ENCODE measurements at places on chromosomes 1 and 21. TPM values are rescaled to one million over a fixed set of nuclear protein-coding genes. Genes with fewer than 3 reads are reported as not detected.

DNA sequence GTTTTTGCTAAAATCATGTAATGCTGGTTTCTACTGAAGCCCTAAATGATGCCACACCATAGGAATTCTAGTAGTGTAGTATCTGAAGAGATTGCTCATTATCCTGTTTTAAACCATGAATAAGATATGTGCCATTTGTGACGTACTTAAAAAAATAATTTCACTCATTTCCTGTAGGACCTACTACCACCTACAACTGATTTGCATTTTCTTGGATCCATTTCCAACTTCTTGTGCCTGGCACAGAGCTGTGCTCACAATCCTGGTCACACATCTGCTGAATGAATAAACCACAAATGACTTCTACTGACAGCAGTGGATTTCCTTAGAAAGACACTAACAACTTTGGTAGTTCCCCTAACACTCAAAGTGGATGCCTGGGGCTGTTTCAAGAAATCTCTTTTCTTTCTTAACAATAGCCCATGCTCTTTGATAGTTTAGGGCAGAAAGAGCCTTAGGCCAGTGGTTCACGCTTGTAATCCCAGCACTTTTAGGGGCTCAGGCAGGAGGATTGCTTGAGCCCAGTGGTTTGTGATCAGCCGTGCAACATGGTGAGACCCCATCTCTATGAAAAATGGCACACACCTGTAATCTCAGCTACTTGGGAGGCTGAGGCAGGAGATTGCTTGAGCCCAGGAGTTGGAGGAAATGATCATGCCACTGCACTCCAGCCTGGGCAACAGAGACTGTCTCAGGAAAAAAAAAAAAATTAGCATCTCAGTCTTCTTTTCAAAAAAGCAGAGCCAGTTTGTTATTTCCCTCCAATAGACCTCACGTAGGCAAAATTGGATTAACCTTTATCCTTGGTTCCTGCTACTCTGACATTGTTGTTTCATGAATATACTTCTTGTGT, 13.0 kb upstream of the BATF3 start:
- H3K27me3 ChIP-seq, result peaks cover 20% of the 10 kb centered on the region
- H3K4me3 ChIP-seq, result no peak overlapping the region
- no peak for DNase-seq
- H3K4me1 ChIP-seq, result no peaks in the 10 kb centered on the region
- no peaks in the 10 kb centered on the region for H3K36me3 ChIP-seq

DNA sequence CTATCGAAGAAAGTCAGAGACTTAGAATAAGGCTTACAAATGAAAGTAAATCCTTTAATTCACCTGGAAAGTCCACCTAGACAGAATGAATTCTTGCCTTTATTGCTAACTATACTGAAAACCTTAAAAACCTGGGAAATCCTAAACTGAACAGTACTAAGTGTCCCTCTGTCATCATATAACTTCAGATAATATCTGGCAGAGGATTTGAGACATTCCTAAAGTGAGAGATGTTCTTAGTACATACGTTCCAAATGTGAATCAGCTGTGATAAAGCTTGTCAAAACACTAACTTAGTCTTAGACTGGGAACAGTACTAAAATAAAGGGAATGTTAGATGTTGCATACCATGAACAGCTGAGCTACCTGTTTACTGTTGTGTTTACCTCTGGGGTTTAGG, 121.7 kb downstream of the TNFSF18 start:
- no peaks in the 10 kb centered on the region for H3K36me3 ChIP-seq
- H3K27ac ChIP-seq, result no peak overlapping the region
- DNase-seq, result no peak
- no peaks in the 10 kb centered on the region for H3K27me3 ChIP-seq
- no peak overlapping the region for H3K4me3 ChIP-seq
- peaks cover 19% of the 10 kb centered on the region for H3K4me1 ChIP-seq

- no peaks in the 10 kb centered on the region for H3K27me3 ChIP-seq
- no peaks in the 10 kb centered on the region for H3K36me3 ChIP-seq
- peak overlapping the region; percentile 29 for H3K4me3 ChIP-seq
- DNase-seq, result no peak
These were observed 3.4 kb downstream of the RERE start for GRCh38 chr1:8813991-8814390.

DNA sequence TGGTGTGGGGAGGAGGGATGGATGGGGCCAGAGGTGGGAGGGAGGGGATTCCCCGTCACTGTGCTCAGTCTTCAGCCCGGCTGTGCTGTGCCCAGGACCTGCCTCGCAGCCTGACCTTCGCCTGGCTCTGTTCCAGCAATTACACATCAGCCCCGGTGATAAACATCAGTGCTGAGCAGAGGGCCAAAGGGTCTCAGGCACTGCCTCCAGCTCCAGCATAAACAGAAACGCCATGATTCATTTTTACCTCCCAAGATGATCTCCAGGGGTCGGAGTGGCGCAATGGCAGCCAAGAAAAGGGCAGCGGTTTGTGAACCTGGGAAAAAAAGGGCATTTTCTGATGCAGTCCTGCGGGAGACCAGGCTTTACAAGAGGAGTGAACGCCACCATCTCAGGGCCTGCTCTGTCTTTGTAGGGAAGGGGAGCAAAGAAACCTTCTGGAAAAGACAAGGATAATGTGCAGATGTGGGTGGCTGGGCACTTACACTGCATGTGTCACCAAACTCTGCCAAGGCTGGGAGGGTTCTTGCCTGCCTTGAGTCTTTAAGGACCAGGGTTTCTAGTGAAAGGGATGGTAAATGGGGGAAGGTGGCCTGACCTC, 28.1 kb downstream of the SHISA4 start:
- H3K27me3 ChIP-seq, result peaks cover 29% of the 10 kb centered on the region
- DNase-seq, result peak; percentile 36
- H3K27ac ChIP-seq, result no peak overlapping the region
- H3K4me3 ChIP-seq, result peak overlapping the region; percentile 47
- peaks cover 14% of the 10 kb centered on the region for H3K4me1 ChIP-seq
- H3K36me3 ChIP-seq, result no peaks in the 10 kb centered on the region

DNA sequence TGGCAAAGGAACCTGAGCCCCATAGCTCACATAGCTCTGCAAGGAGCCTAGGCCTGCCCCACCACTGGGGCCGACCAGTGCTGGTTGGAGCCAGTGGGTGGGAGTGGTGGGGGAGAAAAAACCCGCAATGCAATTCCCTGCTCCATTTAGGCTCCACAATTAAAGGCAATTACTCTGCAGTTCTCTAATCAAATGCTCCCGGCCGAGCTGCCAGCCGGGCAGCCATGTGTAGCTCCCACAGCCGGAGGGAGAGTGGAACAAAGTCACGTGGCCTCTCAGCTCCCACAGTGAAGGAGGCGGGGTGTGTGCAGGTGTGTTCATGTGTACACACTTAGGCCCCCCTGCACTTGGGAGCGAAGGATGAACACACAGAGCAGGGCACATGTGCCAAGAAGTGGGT, 81.6 kb downstream of the KIRREL1 start:
- no peaks in the 10 kb centered on the region for H3K36me3 ChIP-seq
- H3K27ac ChIP-seq, result no peak overlapping the region
- H3K4me3 ChIP-seq, result no peak overlapping the region
- no peak for DNase-seq

DNA sequence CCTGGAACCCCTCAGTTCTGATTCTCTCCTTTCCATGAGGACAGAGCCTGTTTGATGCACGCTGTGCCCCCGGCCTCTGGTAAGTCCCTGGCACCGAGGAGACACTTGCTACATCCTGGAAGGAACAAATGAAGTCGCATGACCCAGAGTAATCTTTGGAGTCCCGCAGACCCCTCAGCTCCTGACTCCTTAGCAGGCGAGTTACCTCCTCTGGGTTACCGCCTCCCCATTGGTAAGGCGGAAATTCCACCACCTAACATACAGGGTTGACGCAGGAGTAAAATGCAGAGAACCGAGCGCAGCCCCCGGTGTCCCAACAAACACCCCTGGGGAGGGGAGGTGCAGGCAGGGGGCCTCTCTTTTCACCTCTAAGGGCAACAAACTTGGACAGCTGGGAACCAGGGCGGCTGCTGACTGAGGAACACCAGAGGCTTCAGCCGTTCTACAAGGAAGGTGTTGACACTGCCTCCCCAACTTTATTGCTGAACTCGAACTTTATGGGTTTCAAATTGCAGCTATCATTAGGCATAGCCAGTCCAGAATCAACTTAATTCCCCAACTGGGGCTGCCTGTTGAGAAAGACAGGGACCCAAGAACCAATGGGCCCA, 115.3 kb upstream of the IFFO2 start:
- H3K4me1 ChIP-seq, result peaks cover 43% of the 10 kb centered on the region
- H3K4me3 ChIP-seq, result no peak overlapping the region
- DNase-seq, result no peak
- no peak overlapping the region for H3K27ac ChIP-seq
- no peaks in the 10 kb centered on the region for H3K27me3 ChIP-seq

DNA sequence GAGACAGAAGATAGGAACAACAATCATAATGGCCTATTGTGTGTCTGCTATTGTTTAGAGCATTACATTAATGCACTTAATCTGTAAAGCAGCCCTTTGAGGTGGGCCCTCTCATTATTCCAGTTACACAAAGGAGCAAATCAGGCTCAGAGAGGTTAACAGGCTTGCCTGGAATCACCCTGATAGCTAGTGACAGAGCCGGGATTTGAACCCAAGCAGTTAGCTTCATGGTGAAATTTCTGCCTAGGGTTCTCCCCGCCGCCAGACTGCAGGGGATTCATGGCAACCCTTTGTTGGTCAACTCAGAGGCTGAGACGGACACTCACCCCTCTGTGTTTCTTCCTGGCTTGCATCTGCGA, 7.1 kb downstream of the HEYL start:
- no peaks in the 10 kb centered on the region for H3K36me3 ChIP-seq
- H3K4me3 ChIP-seq, result no peak overlapping the region
- H3K27me3 ChIP-seq, result peaks cover 1% of the 10 kb centered on the region
- no peak for DNase-seq

GRCh38 chr1:74205266-74205665, 7.2 kb downstream of the FPGT start:
- H3K27me3 ChIP-seq, result no peaks in the 10 kb centered on the region
- H3K36me3 ChIP-seq, result no peaks in the 10 kb centered on the region
- no peak overlapping the region for H3K27ac ChIP-seq
- DNase-seq, result no peak

GRCh38 chr1:20174937-20175666, 10.8 kb upstream of the UBXN10 start:
- H3K4me1 ChIP-seq, result no peaks in the 10 kb centered on the region

GRCh38 chr21:26732432-26733221, 112.6 kb downstream of the ADAMTS1 start:
- no peaks in the 10 kb centered on the region for H3K27me3 ChIP-seq
- no peak overlapping the region for H3K4me3 ChIP-seq
- no peaks in the 10 kb centered on the region for H3K36me3 ChIP-seq
- peak; percentile 6 for DNase-seq
- no peaks in the 10 kb centered on the region for H3K4me1 ChIP-seq

- H3K4me3 ChIP-seq, result no peak overlapping the region
- H3K27ac ChIP-seq, result no peak overlapping the region
- no peaks in the 10 kb centered on the region for H3K36me3 ChIP-seq
- DNase-seq, result no peak
- H3K27me3 ChIP-seq, result peaks cover 44% of the 10 kb centered on the region
These were observed 58.4 kb downstream of the KLHDC7A start for GRCh38 chr1:18539171-18539570.

- no peaks in the 10 kb centered on the region for H3K36me3 ChIP-seq
- H3K27ac ChIP-seq, result no peak overlapping the region
- DNase-seq, result no peak
- H3K4me1 ChIP-seq, result no peaks in the 10 kb centered on the region
These were observed 54.0 kb downstream of the LACTBL1 start for GRCh38 chr1:22918644-22919043.

DNA sequence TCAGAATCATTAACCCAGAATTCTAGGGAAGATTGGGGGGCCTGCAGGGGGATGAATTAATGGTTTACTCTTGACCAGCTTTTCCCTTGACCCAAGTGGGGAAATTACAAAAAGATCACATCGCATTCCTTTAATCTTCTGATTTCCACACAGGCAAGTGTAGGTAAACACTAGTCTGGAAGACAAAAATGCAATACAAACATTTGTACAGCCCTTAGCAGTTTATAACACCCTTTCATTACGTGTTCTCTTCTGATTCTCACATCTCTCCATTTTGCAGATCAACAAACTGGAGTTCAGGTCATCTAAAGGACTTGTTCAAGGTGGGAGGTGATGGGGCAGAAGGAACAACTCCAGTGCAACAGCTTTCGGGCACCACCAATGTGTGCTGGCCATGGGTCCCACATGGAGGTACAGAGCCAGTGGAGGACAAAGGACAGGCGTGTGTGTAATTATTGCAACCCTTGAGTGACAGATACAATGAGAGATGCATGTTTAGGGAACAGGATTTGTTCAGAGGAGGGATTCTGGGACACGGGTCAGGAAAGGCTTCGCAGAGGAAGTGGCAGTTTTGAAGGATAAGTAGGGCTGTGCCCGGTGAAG, 20.4 kb downstream of the ATF3 start:
- H3K4me1 ChIP-seq, result peaks cover 28% of the 10 kb centered on the region
- H3K27ac ChIP-seq, result no peak overlapping the region
- no peaks in the 10 kb centered on the region for H3K36me3 ChIP-seq

DNA sequence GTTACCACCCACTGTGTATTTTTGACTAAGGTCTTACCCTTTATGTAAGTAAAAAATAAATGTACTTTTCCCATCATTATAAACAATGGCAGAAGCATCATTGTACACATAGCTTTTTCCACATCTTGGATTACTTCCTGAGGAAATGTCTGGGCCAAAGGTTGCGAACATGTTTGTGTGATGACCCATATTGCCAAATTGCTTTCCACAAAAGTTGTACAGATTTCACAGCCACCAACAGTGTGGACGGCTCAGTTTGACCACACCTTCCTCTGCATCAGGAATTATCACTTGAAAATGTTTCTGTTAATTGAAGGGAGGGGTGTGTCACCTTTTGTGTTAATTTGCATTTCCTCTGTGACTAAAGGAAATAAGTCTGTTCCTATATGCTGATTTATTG, 25.7 kb downstream of the AKNAD1 start:
- H3K36me3 ChIP-seq, result no peaks in the 10 kb centered on the region
- peaks cover 35% of the 10 kb centered on the region for H3K4me1 ChIP-seq
- 0 out of 3 replicates have a peak, but pooled peaks cover 6% of the 10 kb centered on the region for H3K27me3 ChIP-seq
- no peak overlapping the region for H3K4me3 ChIP-seq

- H3K27me3 ChIP-seq, result no peaks in the 10 kb centered on the region
- peaks cover 45% of the 10 kb centered on the region for H3K4me1 ChIP-seq
- no peak for DNase-seq
- no peak overlapping the region for H3K27ac ChIP-seq
These were observed 2.9 kb downstream of the WDR26 start for GRCh38 chr1:224431726-224432125.

DNA sequence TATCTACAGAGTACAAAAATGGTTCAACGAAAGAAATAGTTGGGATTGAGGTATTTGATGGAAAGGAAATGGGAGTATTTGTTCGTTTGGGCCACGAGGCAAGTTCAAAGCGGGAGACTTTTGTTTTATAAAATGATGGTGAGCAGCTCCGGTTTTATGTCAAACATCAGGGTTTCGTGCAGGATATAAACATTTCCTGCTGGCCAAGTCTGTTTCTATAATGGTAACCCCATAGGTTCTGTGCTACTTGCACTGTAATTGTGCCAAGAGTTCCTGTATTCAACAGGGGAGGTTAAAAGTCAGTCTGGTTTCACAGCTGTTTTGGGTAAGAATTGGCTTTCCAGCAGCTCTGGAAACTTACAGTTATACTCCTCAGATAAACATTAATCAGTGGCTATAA, 290.3 kb upstream of the NRIP1 start:
- no peak overlapping the region for H3K4me3 ChIP-seq
- no peak for DNase-seq
- no peaks in the 10 kb centered on the region for H3K27me3 ChIP-seq

The IL10 gene
- not detected for polyA plus RNA-seq

The EVA1C gene
- polyA plus RNA-seq, result 0.34 TPM

The ARHGEF11 gene
- polyA plus RNA-seq, result 16.5 TPM

The IFNAR1 gene
- polyA plus RNA-seq, result 6.9 TPM

The BSND gene
- not detected for polyA plus RNA-seq

The KIF21B gene
- polyA plus RNA-seq, result 0.17 TPM

The ELAVL4 gene
- polyA plus RNA-seq, result not detected

The NUP210L gene
- not detected for polyA plus RNA-seq

The FAM43B gene
- polyA plus RNA-seq, result 0.80 TPM

The UBASH3A gene
- polyA plus RNA-seq, result 0.03 TPM

The PRELP gene
- polyA plus RNA-seq, result not detected

The SEC16B gene
- 6.9 TPM for polyA plus RNA-seq

Data from HepG2 (cell line).